ENCODE measurements at places on chromosomes 6 and 20.

- peak; percentile 42 for DNase-seq
Measured at GRCh38 chr20:57514273-57514751, 10.6 kb downstream of the CTCFL start.

DNA sequence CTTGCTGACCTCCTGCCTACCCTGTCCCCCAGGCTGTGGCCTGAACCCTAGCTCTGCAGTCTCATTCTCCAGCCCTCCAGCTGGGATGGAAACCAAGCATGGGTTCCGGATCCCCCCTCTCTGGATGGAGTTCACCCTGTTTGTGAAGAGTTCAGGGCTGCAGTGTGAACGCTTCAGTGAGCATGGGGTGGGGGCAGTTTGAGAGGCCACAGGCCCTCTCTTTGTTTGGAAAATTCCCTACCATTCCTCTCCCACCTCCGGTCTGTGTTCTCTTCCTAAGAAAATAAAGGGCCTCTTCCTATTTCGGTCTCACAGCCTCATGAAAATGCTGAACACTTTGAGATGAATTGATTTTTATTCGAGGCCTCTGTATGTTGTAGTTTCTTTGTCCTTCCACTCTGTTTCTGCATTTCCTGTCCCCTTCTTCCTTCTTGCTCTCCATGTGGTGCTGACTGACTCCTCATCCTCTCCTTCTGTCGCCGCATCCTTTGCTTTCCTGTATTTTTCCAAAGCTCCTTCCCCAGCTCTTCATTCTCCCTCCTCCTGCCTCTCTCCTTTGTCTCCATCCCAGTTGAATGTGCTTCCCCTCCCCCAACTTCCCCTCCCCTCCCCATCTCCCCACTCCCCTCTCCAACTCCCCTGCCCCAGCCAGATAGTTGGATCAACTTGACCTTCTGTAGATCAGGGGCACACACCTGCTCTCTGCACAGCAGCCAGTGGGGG lies 2.4 kb upstream of the KCNK5 start:
- DNase-seq: no peak

DNA sequence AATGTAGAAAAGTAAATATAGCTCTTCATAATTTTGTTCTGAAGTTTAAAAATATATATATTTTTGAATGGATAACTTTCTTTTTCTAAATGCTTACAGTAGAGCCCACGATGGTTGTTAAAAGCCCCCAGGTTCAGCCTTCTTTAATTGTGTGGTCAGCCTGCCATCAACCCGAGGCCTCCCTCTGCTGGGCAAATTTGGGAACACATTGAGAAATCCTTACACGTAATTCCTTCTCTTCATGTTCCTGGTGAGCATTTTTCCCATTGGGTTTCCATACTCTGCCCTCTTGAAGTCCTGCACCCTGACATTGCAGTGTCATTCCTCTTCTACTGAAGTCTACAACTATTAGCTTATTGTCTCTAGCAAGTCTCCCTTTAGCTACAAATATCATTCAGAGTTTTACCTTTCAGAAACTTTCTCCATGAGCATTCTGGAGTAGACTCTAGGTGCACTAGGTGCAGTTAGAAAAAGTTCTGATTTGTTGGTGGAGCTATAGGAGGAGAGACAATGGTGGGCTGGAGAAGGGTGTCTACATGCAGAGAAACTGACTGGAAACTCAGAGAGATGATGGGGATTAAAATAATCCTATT lies 40.6 kb downstream of the TRIM38 start:
- peak; percentile 52 for DNase-seq

GRCh38 chr6:33983721-33984465 lies 162.0 kb downstream of the GRM4 start:
- no peak for DNase-seq

GRCh38 chr6:160949531-160949930 lies 42.0 kb upstream of the MAP3K4 start:
- no peak for DNase-seq

GRCh38 chr6:73798592-73798991 lies 102.6 kb downstream of the CD109 start:
- DNase-seq: peak; percentile 93

DNA sequence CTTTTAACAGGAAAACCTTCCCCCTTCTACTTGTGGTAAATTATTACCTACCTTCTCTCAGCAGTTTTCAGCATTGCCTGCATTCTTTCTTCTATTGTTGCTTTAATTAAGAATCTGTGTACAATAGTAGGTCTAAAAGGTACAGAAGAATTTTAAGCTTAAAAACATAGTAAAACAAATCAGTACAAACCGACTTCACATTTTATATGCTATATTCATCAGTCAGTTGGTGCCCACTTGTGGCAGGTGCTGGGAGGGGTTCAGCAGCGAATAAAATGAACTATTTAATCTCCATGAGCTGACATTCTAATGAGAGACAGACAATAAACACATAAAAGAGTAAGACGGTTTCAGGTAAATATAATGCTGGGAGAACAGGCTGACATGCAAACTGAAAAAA lies 73.4 kb upstream of the FBXO30 start:
- peak; percentile 11 for DNase-seq

- DNase-seq: no peak
Measured at GRCh38 chr6:2695454-2696095, 55.1 kb downstream of the MYLK4 start.

- DNase-seq: peak; percentile 38
Measured at GRCh38 chr6:110102411-110102810, 77.1 kb downstream of the WASF1 start.

DNA sequence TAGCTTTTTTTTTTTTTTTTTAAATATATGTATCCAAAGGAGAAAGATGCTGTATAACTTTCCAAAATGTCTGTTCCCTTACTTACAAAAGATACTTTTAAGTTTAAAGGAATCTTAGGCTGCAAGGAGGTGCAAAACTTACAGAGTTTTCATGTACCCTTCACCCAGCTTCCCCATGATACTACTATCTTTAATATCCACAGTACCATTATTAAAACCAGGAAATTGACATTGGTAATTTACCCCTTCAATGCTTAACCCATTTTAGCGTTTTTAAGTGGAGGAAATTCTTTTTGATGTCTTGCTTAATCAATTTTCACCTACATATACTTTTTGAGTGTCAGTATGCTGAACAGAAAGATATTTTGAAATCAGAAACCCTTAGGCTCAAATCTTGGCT lies 310.9 kb downstream of the PRL start:
- DNase-seq: no peak

DNA sequence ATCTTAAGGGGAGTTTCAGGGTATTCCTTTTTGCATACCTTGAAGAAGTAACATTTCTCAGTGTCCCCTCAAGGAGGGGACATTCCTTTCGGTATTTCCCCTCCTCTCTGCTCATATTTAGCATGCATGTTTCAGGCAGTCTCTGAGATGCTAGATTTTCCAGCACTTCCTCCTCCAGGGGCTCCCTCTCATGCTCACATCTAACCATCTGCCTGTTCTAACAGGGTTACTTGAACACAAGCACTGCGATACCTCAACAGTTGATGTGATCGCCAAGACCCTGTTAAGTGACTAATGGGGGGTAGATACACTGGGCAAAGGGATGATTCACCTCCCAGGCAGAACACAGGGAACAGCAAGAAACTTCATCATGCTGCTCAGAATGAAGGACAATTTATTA lies 12.9 kb upstream of the MCM3 start:
- DNase-seq: peak; percentile 12

- peak; percentile 89 for DNase-seq
Measured at GRCh38 chr20:25195014-25195961, at the start of gene ENTPD6. Gene ENTPD6, plus strand, starts transcription at chr20:25195712. Its CDS starts 10,825 bp downstream, at chr20:25206537.

GRCh38 chr20:62603021-62603906 lies 39.0 kb upstream of the SLCO4A1 start:
- DNase-seq: no peak

- DNase-seq: no peak
Measured at GRCh38 chr6:21523652-21524051, 69.9 kb upstream of the SOX4 start.

GRCh38 chr6:137099689-137100403 lies 55.1 kb upstream of the IL20RA start:
- DNase-seq: no peak

DNA sequence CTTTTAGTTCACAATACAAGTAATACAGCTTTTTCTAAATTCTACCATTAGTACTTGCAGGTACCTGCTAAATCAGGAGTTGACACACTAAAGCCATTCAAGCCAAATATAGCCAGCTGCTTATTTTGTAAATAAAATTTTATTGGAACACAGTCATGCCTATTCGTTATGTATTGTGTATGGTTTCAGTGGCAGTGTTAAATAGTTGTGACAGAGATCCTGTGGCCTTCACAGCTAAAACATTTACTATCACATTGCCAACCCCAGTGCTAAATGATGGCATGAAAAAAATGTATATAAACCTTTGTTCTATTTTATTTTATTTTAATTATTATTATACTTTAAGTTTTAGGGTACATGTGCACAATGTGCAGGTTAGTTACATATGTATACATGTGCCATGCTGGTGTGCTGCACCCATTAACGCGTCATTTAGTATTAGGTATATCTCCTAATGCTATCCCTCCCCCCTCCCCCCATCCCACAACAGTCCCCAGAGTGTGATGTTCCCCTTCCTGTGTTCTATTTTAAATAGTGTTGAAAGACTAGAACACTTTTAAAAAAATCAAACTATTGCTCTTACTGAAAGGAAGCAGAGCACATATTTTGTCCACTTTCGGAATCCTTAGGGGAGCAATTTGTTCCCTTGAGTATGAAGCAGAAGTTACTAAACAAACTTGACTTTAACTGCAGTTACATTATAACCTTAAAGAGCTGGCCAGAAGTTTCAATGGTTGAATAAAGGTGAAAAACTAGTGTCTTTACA lies 115.7 kb downstream of the PRIM2 start:
- DNase-seq: peak; percentile 26

DNA sequence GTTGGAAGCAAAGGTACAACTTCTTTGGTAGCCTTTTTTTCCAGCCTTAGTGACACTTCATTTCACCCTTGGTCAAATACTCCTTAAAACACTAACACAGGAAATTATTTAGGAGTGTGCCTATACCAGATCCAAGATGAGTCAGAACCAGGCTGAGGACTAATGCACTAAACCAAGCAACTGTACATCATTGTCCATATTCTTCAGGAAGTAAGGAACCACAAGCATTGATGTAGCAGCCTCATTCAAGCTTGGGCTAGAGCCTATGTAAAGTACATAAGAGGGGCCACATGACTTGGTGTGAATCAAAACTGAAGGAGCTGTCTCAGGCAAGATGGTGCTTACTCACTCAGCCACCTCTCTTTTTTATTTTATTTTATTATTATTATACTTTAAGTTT lies 20.7 kb upstream of the ADGB start:
- DNase-seq: peak; percentile 40

GRCh38 chr6:16204653-16205376 lies 33.6 kb upstream of the GMPR start:
- DNase-seq: no peak

- no peak for DNase-seq
Measured at GRCh38 chr6:75842732-75843131, 93.7 kb downstream of the MYO6 start.

GRCh38 chr6:5172041-5172653 lies 87.0 kb downstream of the PPP1R3G start:
- no peak for DNase-seq

DNA sequence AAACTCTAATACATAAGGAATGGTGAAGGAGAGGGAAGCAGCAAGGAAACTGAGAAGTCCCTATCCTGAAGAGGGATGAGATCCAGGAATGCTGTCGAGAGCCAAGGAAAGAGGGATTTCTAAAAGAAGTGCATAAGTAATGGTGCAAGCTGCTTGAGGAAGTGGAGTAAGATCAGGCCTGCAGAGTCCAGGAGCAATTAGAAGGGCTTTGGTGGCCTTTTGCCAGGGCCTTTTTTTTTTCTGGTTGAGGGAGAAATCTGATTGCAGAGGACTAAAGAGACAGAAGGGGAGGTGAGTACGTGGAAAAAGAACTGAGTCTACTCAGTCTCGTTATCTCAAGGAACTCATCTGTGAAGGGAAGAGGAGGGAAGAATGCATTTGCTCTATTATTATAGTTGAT lies 396.2 kb downstream of the UTRN start:
- peak; percentile 6 for DNase-seq

DNA sequence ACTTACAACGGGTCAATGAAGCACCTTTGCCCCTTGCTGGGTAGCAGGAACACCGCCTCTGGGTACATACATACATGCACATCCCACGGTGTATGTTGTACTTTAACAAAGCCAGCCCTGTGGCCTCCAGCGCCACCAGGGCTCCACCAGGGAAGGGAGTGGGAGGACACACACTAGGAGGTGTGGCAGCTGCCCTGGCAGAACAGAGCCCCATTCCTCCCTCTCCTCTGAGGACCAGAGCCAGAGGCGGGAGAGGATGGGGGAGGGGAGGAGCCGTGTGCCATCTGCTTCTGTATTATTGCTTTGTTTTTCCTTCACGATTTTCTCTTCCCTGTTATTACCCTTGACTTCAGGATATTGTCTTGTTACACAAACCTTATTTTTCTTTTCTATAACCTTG lies 105.8 kb upstream of the TRAF3IP2 start:
- DNase-seq: no peak

DNA sequence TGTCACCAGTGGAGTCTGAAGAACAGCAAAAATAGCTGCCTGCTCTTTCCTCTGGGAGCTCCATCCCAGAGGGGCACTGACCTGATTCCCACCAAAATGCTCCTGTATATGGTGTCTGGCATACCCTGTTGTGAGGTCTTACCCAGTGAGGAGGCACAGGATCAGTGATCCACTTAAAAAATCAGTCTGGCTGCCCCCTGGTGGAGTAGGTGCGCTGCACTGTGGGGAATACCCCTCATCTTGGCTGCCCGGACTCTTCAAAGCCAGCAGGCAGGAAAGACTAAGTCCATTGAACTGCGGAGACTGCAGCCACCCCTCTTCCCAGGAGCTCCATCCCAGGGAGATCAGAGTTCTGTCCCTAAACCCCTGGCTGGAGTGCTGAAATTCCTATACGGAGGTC lies 230.9 kb upstream of the HTR1E start:
- DNase-seq: no peak

- peak; percentile 72 for DNase-seq
Measured at GRCh38 chr6:143675946-143676345, 1.8 kb upstream of the PHACTR2 start.

- DNase-seq: peak; percentile 76
Measured at GRCh38 chr6:28953039-28953584, 29.3 kb upstream of the TRIM27 start.

DNA sequence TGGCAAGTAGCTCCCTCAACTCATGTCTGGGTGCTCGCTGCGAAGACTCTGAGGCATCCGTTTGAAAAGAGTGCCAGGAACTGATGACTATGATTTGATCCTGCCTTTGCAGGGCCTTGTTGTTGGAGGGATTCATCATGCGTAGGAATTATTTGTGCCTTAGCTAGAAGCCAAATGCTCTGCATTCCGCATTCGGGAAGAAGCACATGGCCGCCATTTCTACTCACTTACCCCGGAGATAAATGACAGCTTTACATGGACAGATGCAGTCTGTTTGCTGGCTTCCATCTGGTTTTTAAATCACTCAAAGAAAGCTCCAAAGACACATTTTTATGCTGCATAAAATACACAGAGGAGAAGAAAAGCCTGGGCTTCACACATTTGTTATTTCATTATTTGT lies 363.3 kb upstream of the CDH4 start:
- no peak for DNase-seq

DNA sequence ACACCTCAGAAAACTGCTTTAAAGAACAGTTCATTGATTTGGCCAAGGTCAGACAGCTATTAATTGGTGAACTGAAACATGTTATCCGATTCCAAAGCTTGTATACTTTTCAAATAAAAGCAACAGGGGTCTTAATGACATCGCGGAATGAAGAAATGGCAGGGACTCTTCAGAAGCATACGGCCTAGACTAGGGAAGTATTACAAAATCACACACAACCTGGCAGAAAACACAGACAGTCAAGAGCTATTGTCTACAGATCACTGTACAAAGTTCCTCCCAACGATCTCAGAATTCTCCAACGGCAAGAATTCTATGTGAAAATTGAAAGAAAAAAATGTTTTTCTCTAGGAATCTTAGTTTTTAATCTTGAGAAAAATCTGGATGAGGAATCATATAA lies 105.5 kb downstream of the PTPRK start:
- no peak for DNase-seq
